NCI-H2081 (cell line): ENCODE measurements at places on chromosomes 3 and 15.

DNA sequence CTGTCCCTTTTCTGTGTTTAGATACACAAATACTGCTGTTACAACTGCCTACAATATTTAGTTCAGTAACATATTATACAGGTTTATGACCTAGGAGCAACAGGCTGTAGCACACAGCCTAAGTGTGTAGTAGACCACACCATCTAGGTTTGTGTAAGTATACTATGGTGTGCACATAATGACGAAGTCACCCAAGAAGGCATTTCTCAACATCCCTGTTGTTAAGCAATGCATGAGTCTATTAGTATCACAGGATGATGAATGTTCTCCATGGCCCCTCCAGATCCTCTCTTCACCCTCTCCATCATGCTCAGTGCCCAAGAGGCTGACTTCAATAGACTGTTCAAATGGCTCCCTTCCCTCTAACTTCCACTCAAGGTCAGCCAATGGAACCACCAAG lies 14.6 kb upstream of the SEC62 start:
- DNase-seq = no peak

DNA sequence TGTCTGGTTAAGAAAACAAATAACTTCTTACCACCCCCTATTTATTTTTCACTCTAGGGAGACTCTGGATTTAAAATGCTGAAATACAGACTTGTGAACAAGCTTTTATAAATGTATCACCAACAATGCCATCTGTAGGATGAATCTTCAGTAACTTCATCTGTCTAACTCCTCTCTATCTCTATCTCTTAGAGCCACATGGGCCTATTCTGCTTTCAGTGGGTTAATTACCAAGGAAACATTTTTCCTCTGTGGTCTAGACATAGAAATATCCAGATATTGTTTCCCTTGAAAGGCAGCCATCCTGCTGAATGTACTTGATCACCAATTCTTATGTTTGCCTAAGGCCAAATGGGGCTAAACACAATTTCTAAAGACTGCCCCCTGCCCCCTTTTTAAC lies 167.6 kb upstream of the COL8A1 start:
- DNase-seq = no peak

DNA sequence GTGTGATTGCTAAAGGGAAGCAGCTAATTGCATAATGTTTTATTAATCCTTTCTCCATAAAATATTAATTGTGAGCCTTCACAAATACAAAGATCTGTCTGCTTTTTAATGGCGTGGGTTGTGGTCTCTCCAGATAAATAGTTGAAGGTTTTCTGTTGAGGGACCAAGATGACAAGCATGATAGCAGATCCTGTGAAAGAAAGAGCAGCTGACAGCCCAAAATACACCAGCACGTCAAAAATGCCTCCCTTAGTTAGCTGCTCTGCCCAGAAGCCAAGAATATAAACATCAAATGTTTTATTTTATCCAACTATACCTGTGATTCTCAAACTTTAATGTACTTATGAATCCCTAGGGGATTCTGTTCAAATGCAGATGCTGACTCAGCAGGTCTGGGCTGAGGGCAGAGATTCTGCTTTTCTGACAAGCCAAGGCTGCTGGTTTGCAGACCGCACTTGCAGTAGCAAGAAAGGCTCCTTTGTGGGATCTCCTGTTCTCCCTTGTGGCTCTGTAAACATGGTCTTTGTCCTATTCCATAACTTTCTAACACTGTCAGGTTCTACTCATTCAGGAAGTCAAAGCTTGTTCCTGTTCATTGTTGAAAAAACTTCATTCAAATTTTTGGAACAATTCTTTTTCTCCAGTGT lies 119.1 kb upstream of the SLC25A36 start:
- no peak for DNase-seq

- DNase-seq = no peak
These were observed 3.8 kb downstream of the VEPH1 start for GRCh38 chr3:157499342-157499963.
